Stimulated activated CD4-positive, alpha-beta T cell treated with anti-CD3 and anti-CD28 coated beads, TNF-alpha, amount 100 ng/mL, for 4 hours (primary cell): ENCODE measurements at places on chromosomes 1 and 21.

DNA sequence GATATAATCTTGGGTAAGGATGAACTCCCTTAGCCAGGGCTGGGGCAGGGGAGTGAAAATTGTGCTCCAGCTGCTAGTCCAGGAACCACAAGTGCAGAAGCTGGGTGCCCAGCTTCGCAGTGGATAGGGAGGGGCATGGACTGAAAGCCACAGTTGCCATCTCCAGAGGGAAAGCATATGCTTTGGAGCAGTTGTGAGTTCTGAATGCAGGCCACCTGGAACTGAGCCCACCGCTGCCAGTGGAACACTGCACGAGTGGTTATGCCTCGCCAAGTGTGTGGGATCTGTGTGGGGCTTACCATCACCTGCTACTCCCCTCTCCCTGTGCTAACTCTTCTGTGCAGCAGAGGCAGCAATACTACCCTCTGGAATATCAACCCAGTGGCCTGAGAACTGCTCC lies 158.4 kb upstream of the DPT start:
- DNase-seq, result no peak

GRCh38 chr1:231442735-231443134 lies 20.6 kb upstream of the EGLN1 start:
- DNase-seq, result no peak

DNA sequence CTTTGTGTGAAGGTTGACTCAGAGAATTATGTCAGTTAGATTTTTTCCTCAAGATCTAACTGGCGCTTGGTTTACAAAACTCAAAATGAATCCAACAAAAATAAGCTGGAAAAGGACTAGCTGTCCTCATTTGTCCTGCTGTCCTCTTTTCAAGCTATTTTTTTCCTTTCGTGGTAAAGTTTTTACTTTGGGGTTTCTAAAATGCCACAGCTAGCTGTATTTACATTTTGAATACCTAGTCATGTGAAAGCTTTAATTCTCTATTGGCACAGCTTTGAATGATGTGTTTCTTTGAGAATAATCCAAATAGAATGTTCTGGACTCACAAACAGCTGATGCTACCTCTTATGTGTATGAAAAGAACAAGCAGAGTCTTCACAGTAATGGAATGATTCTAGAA lies 673.6 kb upstream of the NR5A2 start:
- no peak for DNase-seq

DNA sequence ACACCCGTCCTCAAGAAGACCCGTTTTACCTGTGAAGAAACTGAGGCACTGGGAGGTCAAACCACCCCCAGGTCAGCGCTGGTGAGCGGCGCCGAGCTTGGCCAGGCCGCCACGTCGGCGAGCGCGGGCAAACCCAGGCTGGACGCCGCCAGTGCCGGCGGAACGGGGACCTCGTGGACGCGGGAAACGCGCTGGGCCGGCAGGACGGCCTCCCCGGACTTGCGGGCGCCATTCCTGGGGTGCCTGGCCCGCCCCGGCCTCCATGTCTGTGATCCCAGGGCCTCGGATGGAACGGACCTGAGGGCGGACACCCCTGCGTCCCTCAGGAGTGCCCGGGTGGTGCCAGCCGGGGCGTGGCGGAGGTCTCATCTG lies 764 bp upstream of the SUMO3 start:
- no peak for DNase-seq

GRCh38 chr1:77388661-77389060 lies 106.8 kb downstream of the AK5 start:
- DNase-seq, result no peak

DNA sequence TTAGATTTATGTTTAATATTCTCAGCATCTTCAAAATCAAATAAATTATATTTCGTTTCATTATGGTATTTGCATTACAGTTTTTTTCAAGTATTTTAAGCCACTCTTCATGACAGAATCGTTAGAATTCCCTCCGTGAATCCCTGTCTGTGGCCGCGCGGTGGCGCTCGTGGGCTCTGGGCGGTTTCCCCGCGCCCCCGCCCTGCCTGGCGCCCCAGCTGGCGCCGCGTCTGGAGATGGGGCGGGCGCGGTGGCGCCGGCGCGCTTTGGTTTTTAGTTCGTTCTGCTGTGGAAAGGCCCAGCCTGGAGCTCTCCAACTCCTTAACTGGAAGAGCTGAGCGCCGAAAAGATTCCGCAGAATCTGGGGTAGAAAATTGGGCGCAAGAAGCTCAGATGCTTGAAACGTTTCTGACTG lies 25.7 kb downstream of the PRMT2 start:
- no peak for DNase-seq

- no peak for DNase-seq
Observed at GRCh38 chr1:180609643-180610555, 21.9 kb upstream of the XPR1 start.

DNA sequence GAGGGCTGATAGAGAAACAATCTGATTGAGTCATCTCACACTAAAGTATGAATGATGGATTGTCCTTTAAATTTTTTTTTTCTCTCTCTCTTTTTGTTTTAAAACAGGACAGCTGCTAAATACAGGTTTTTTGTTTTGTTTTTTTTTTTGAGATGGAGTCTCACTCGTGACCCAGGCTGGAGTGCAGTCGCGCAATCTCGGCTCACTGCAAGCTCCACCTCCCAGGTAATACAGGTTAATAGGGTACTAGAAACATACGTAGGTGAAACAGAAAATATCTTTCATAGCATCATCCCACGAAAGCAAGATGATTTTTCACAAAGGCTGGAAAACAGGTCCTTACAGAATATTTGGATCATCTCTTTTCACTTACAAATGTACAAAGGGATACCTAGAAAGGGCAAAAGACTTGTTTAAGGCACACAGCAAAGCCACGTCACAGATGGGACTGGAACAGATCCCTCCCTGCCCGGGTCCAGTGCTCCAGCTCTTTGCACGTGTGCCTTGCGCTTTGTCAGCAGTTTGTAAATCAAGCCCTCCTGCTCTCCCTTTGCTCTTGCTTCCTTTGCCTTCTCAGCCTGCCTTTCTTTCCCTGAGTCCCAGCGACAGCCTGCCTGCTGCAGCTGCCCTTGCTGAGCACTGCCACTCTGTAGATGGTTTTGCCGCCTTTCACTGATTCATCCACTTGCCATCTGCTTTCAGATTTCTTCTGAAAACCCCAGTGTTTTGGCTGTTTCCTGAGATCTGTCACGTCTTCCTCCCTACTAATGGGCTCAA lies 171.3 kb upstream of the BEND5 start:
- no peak for DNase-seq

GRCh38 chr1:183783342-183783741 lies 21.6 kb upstream of the RGL1 start:
- DNase-seq, result no peak

DNA sequence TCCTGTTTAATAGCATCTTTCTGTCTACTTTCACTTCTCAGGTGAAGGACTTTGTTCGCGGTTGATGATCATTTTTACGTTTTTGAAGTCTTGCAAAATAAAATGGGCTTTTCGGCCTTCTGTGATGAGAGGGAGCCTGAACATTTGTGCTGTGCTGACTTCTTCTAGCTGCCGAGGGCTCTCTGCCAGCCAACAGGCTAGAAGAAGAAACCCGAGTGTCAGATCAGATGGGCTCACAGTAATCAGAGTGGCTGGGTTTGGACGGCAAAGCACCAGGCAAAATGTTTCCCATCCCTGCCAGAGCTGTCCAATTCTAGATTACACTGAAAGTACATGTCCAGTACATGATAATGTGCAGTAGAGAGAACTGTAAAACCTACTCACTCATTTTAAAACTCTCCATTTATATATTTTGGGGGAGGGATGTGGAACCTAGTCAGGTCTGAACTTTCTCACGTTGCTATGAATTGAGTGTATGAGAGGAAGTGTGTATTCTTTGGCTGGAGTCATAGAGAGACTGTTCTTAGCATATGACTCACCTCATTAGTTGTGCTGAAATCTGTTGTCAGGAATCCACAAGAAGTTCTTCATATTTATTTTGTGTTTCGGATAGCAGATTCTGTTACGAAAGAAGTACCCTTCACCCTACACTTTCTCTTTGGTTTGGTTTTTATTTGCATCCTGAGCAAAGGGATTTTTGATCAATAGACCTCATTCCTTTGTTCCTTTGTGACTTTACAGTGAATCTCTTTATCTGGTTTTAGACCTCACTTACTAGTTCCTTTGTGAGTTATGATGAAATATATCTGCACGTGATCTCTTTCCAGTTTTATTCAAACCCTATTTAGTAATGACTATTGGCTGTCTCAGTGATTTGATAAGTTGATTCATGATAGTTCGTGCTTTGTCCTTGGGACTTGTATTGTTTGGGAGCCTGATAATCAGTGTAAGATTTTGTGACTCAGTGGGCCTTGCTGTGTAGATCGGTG lies 4.8 kb downstream of the ATP1A1 start:
- no peak for DNase-seq

- DNase-seq, result no peak
Observed at GRCh38 chr1:168767894-168768584, 39.0 kb upstream of the DPT start.

- DNase-seq, result no peak
Observed at GRCh38 chr1:212364985-212365384, 49.7 kb downstream of the PACC1 start.

DNA sequence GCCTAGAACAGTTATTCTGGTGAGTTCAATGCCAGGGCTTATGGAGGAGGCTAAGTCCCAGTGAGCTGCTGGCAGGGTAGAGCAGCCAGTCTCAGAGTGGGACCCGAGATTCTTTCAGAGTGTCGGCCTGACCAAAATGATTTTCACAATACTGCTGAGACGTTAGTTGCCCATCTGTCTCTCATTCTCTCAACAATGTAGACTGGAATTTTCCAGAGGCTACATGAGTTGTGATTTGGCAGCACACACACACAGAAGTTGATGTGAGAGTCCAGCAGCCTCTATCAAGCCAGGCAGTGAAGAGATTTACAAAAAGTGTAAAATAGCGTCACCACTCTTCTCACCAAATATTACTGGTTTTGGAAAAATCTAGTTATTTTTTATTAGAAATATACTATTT lies 21.7 kb downstream of the CACNA1S start:
- no peak for DNase-seq

DNA sequence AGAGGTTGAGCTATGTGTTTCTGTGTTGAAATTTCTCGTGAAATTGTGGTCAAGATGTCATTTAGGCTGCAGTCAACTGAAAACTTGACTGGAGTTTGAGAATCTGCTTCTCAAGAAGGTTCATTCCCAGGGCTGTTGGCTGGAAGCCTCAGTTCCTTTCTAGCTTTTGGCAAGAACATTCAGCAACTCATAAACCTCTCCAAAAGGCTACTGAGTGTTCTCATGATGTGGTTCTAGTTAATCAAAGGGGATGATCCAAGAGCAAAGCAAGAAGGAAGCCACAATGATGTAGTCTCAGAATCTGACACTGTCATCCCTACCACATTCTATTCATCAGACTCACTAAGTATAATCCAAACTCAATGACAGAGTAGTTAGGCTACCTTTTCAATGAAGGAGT lies 66.6 kb downstream of the SPATA6 start:
- DNase-seq, result no peak

DNA sequence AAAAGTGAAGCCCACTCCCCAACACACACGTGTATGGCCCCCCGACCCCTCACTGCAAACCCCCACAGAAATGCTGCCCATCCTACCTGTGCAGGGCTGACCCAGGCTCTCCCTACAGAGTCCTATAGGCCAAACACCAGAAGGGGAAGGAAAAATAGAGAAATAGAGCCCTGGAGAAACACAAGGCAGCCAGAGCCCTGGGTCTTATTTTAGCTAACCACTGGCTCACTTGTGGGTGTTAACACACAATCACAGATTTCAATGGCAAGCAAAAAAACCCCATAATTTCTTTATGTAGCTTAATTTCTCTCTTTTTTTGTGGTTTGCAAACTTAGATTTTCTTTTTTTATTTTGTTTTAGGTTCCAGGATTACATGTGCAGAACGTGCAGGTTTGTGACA lies 989 bp upstream of the PIGR start:
- no peak for DNase-seq

DNA sequence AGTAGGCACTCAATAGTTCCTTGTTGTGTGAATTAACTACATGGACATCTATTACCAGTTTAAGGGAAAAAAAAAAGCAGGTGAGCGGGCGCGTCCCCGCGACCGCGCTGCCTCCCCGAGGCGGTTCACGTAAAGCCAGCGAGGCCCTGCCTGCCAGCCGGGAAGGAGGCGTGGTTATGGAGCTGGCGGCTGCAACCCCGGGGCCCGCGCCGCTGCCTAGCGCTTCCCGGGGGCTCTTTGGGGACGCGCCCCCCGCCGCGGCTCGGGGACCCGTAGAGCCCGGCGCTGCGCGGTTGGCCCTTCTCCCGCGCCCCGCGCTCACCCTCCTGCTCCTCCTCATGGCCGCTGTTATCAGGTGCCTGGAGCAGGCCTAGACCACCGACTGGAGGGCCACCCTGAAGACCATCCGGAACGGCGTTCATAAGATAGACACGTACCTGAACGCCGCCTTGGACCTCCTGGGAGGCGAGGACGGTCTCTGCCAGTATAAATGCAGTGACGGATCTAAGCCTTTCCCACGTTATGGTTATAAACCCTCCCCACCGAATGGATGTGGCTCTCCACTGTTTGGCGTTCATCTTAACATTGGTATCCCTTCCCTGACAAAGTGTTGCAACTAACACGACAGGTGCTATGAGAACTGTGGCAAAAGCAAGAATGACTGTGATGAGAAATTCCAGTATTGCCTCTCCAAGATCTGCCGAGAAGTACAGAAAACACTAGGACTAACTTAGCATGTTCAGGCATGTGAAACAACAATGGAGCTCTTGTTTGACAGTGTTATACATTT lies 2.6 kb upstream of the CC2D1B start:
- peak; percentile 39 for DNase-seq

DNA sequence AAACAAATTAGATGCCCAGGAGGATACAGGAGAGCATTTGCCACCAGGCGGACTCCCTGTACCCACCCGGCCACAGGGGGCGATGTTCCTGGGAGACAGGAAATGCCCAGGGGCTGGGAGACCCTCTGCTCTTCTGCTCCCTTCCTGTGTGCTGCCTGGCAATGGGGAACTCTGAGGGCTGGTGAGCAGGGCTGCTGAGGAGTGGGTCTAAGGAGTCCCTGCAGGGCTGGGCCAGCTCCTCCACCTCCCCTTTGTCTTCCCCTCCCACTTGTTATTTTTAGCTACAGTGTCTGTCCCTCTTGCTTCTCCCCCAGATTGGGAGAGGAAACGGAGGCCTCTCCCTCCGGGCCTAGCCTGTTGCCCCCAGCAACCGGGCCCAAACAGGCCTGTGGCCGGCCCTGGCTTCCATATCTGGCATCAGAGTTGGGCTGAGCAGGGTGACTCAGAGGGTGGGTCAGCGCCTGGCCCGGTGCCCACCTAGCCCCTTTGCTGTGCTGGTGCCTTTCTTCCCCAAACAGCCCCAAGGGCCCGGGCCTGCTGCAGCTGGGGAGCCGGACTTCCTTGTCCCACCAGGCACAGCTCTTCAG lies 11.6 kb downstream of the LMNA start:
- DNase-seq, result no peak

DNA sequence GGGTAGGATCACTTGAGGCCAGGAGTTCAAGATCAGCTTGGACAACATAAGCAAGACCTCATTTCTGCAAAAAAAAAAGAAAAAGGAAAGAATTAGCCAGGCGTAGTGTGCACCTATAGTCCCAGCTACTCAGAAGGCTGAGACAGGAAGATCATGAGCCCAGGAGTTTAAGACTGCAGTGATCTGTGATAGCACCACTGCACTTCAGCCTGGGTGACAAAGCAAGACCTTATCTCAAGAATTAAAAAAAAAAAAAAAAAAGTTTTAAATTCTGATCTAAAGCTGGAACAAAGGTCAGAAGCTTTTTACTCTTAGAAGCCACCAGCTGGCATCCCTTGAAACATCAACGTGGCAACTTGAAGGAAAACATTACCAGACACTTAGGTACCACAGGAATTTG lies 45.3 kb downstream of the HENMT1 start:
- DNase-seq, result no peak

- no peak for DNase-seq
Observed at GRCh38 chr1:147919896-147920295, 8.3 kb upstream of the GPR89B start.

GRCh38 chr1:243572940-243573339 lies 277.1 kb downstream of the AKT3 start:
- DNase-seq, result no peak
